ENCODE measurements at places on chromosomes 7 and 10.
A peak's percentile ranks its signal among the peaks of the same experiment; 100 is the strongest.

GRCh38 chr7:35726654-35727053 lies 31.7 kb upstream of the HERPUD2 start:
- no peak for DNase-seq
- no peak overlapping the region for H3K4me3 ChIP-seq
- H3K27me3 ChIP-seq = no peaks in the 10 kb centered on the region
- H3K4me1 ChIP-seq = peaks cover 18% of the 10 kb centered on the region
- no peak overlapping the region for H3K27ac ChIP-seq

GRCh38 chr10:10361301-10361885 lies 656.3 kb upstream of the CELF2 start:
- peaks cover 1% of the 10 kb centered on the region for H3K27me3 ChIP-seq
- H3K4me1 ChIP-seq = peaks cover 2% of the 10 kb centered on the region
- DNase-seq = no peak

DNA sequence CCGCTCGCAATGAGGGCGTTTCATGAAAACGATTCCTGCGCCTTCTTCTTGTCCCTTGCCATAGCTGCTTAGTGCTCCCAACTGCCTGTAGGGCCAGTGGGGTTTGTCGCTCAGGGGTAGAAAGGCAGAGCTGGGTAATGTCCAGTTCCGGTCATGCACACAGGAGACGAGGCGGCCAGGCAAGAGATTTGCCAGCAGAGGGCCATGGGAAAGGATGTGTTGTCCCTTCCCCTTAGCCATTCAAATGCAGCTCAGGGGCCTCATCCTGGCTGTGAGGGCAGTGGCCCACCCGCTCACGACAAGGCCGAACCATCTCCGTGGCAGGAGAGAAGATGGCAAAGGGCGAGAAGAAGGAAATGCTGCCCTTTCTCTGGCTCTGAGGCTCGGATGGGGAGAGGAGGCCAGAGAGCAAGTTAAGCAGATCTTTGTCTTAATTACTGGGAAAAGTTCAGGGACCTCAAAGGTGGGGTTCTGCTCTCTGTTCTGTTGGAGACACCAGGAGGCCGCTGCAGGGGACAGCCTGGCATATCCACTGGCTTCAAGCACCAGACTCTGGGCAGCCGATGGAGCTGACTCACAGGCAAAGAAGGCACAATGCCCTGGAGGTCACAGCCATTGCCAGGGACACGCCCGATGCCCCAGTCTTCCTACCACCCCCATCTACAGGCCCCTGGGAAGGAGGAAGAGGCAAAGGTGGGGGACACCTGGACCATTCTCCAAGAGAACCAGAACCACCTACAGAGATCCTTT lies 534.8 kb upstream of the MGMT start:
- no peaks in the 10 kb centered on the region for H3K36me3 ChIP-seq
- H3K4me1 ChIP-seq = peaks cover 10% of the 10 kb centered on the region
- H3K27ac ChIP-seq = no peak overlapping the region
- no peak for DNase-seq
- no peak overlapping the region for H3K4me3 ChIP-seq
- peaks cover 23% of the 10 kb centered on the region for H3K27me3 ChIP-seq

- peaks cover 9% of the 10 kb centered on the region for H3K4me1 ChIP-seq
- DNase-seq = no peak
- no peaks in the 10 kb centered on the region for H3K27me3 ChIP-seq
- no peak overlapping the region for H3K27ac ChIP-seq
Measured at GRCh38 chr7:110977127-110977737, 113.7 kb upstream of the LRRN3 start.

- peaks cover 16% of the 10 kb centered on the region for H3K27me3 ChIP-seq
- no peak for DNase-seq
- no peak overlapping the region for H3K4me3 ChIP-seq
- no peaks in the 10 kb centered on the region for H3K36me3 ChIP-seq
Measured at GRCh38 chr7:8739837-8740236, 306.4 kb downstream of the NXPH1 start.

GRCh38 chr7:156158693-156159092 lies 346.4 kb upstream of the SHH start:
- H3K27ac ChIP-seq = no peak overlapping the region
- no peaks in the 10 kb centered on the region for H3K36me3 ChIP-seq
- H3K4me1 ChIP-seq = peaks cover 6% of the 10 kb centered on the region
- peaks cover 22% of the 10 kb centered on the region for H3K27me3 ChIP-seq
- peak; percentile 24 for DNase-seq

- no peak for DNase-seq
- no peaks in the 10 kb centered on the region for H3K4me1 ChIP-seq
- H3K4me3 ChIP-seq = no peak overlapping the region
Measured at GRCh38 chr10:64528294-64529002, 1007.2 kb downstream of the REEP3 start.

GRCh38 chr7:64602518-64602917 lies 39.6 kb upstream of the ZNF680 start:
- no peak for DNase-seq
- H3K27ac ChIP-seq = no peak overlapping the region
- no peaks in the 10 kb centered on the region for H3K4me1 ChIP-seq
- H3K36me3 ChIP-seq = peaks cover 3% of the 10 kb centered on the region
- H3K27me3 ChIP-seq = no peaks in the 10 kb centered on the region

- peak overlapping the region; percentile 72 for H3K4me3 ChIP-seq
- no peak for DNase-seq
- H3K27ac ChIP-seq = peak overlapping the region; percentile 79
- peaks cover 30% of the 10 kb centered on the region for H3K4me1 ChIP-seq
Measured at GRCh38 chr7:1569440-1569832, 396 bp downstream of the PSMG3 start.

GRCh38 chr10:23047201-23048050 lies 48.0 kb upstream of the MSRB2 start:
- DNase-seq = no peak
- H3K4me3 ChIP-seq = no peak overlapping the region
- peaks cover 17% of the 10 kb centered on the region for H3K4me1 ChIP-seq
- H3K27me3 ChIP-seq = no peaks in the 10 kb centered on the region
- peak overlapping the region; percentile 3 for H3K27ac ChIP-seq

GRCh38 chr7:96827701-96828100 lies 118.1 kb upstream of the SEM1 start:
- H3K27ac ChIP-seq = no peak overlapping the region
- no peaks in the 10 kb centered on the region for H3K27me3 ChIP-seq
- no peak for DNase-seq

DNA sequence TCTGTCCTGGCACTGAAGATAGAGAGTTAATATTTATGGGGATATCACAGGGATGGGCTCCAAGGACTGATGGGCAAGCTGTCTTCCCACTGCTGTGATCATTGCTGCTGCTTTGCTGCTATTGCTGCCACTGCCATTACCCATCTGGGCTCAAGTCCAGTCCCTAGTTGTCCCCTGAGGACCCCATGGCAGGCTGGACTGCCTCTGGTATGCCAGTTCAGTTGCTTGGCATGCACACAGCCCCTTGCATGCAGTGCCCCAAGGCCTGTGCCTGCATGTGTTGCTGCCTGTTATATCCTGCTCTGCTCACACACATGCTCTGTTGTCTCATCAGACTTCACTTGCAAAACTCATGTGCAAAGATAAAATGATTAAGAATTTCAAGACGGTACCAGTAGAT lies 109.5 kb downstream of the ADRA2A start:
- H3K4me1 ChIP-seq = no peaks in the 10 kb centered on the region
- DNase-seq = no peak
- H3K4me3 ChIP-seq = no peak overlapping the region

DNA sequence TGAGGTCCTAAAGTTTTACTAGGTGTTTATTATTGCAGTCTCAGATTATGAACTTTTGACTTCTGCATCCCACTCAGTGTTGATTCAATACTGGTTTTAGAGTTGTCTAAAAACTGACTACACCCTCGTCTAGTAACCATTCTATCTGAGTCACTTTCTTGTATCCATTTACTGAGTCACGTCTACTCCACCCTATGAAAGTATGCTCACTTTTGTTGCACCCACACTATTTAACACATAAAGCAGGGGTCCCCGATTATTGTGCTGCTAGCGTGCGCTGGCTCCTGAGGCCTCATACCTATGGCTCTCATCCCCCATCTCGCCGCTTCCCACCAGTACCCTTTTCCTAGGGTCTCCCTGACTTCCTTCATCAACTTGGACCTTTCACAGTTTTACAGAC lies 2.0 kb downstream of the SAMD9 start:
- peaks cover 5% of the 10 kb centered on the region for H3K4me1 ChIP-seq
- no peak for DNase-seq
- H3K27me3 ChIP-seq = peaks cover 1% of the 10 kb centered on the region
- H3K36me3 ChIP-seq = peaks cover 9% of the 10 kb centered on the region
- H3K27ac ChIP-seq = no peak overlapping the region

GRCh38 chr7:113392421-113392820 lies 274.1 kb upstream of the SMIM30 start:
- peaks cover 2% of the 10 kb centered on the region for H3K27me3 ChIP-seq
- no peak overlapping the region for H3K27ac ChIP-seq
- peaks cover 12% of the 10 kb centered on the region for H3K4me1 ChIP-seq
- no peak for DNase-seq

DNA sequence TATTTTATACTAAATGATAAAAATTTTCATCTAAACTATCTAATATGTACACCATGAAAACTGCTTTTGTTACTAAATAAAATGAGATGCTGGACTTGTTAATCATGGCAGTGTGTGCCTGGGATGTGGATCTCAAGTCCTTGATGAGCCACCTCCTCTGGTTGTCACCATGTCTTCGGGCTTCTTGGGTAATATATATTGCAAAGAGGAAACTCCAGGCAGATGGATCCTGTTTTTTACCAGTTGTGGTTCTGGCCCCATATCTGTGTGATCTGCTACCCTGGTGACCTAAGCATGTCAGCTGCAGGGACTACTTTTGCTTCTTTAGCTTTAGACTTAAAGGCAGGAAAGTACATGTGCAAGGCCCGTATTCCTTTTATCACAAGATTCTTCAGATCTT lies 46.2 kb downstream of the TMEM60 start:
- DNase-seq = no peak
- H3K4me3 ChIP-seq = no peak overlapping the region
- H3K36me3 ChIP-seq = peaks cover 15% of the 10 kb centered on the region

- no peaks in the 10 kb centered on the region for H3K27me3 ChIP-seq
- no peaks in the 10 kb centered on the region for H3K36me3 ChIP-seq
- DNase-seq = no peak
- H3K4me1 ChIP-seq = peaks cover 68% of the 10 kb centered on the region
Measured at GRCh38 chr10:132418527-132419416, 21.8 kb downstream of the PWWP2B start.

DNA sequence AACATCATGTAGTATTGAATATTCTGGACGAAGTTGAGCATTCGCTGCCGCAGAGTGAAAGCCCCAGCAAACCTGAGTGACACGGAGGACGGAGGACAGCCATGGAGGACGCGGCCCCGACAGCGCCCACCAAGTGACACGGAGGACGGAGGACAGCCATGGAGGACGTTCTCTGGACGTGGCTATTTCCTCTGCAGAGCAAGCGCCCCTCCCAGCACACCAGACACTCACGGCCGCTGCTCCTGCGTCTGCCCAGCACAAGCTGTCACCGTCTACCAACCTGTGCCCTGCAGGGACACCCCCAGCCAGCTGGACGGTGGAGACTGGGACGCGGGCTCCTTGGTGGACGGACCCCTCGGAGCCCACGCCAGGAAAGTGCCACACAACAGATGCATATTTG lies 7.3 kb upstream of the ADAM8 start:
- no peak overlapping the region for H3K4me3 ChIP-seq
- no peaks in the 10 kb centered on the region for H3K4me1 ChIP-seq
- H3K27me3 ChIP-seq = no peaks in the 10 kb centered on the region
- H3K36me3 ChIP-seq = peaks cover 38% of the 10 kb centered on the region

DNA sequence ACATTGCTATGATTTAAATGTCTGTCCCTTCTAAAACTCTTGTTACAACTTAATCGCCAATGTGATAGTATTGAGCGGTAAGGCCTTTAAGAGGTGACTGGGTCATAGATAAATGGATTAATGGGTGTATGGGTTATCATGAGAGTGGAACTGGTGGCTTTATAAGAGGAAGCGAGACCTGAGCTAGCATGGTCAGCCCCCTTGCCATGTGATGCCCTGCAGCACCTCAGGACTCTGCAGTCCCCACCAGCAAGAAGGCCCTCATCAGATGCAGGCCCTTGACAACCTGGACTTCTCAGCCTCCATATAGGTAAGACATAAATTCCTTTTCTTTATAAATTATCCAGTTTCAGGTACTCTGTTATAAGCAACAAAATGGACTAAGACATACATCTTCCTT lies 15.6 kb downstream of the PARP12 start:
- no peaks in the 10 kb centered on the region for H3K4me1 ChIP-seq
- H3K27me3 ChIP-seq = no peaks in the 10 kb centered on the region
- H3K4me3 ChIP-seq = no peak overlapping the region
- H3K36me3 ChIP-seq = peaks cover 13% of the 10 kb centered on the region
- no peak for DNase-seq

DNA sequence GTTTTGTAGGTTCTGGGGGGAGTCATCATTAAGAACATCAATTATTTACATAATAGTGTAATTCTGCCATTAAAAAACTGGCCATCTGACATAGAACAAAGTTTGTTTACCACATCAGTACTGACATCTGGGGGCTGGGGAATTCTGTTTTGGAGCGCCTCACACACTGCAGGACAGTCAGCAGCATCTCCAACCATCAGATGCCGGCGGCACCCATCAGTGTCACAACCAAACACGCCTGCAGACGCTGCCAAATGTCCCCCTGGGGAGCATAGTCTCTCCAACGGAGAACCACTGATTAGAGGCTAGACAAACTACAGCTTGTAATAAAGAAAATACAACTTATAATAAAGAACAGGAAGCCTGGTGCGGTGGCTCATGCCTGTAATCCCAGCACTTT lies 26.0 kb downstream of the GNA12 start:
- DNase-seq = no peak
- peaks cover 7% of the 10 kb centered on the region for H3K36me3 ChIP-seq
- H3K4me3 ChIP-seq = no peak overlapping the region
- H3K27ac ChIP-seq = no peak overlapping the region
- H3K4me1 ChIP-seq = peaks cover 25% of the 10 kb centered on the region

DNA sequence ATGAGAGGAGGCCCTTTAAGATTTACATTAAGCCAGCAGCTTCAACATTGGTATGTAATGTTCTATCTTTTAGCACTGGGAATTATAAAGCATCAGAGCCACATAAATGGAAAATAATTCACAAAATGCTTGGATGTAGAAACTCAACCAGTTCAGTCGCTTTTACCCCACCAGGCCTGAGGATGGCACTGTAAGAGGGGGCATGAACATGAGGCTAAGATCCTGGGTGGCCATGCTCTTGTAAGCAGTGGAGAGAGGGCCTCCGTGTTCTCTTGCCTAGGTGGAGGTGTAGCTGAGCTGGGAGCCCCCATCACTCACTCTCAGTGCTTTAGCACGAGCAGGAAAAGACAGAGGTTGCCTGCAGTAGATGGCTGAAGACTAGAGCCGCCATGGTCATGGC lies 238.8 kb downstream of the FANK1 start:
- no peak overlapping the region for H3K4me3 ChIP-seq
- H3K36me3 ChIP-seq = no peaks in the 10 kb centered on the region
- DNase-seq = no peak
- peaks cover 17% of the 10 kb centered on the region for H3K4me1 ChIP-seq
- H3K27me3 ChIP-seq = peaks cover 2% of the 10 kb centered on the region

DNA sequence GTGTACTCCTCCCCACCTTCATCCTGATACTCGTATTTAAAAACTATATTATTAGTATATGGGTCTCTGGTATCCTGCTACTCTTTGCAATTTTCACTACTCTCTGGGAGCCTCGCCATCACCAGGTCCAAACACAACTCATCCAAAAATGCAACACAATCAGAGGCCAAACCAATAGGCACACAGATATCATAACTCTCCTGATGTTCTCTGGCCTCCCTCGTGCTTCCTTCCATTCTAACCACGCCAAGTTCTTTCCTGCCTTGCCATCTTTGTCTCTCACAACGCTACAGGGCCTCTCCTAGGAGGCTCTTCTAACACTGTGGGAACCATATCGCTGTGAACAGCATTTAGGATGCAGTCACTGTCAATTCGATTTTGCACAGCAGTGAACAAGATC lies 7.3 kb downstream of the RHEB start:
- peaks cover 15% of the 10 kb centered on the region for H3K36me3 ChIP-seq
- no peak for DNase-seq
- no peak overlapping the region for H3K4me3 ChIP-seq
- no peak overlapping the region for H3K27ac ChIP-seq
- no peaks in the 10 kb centered on the region for H3K27me3 ChIP-seq
- H3K4me1 ChIP-seq = peaks cover 36% of the 10 kb centered on the region
